ENCODE measurements at places on chromosomes 4 and X. TPM values are rescaled to one million over a fixed set of nuclear protein-coding genes. Genes with fewer than 3 reads are reported as not detected.

- DNase-seq = no peak
Observed at GRCh38 chr4:151573945-151574344, 165.0 kb downstream of the FHIP1A start.

ZNF275 gene
- 1.8 TPM for total RNA-seq

DNA sequence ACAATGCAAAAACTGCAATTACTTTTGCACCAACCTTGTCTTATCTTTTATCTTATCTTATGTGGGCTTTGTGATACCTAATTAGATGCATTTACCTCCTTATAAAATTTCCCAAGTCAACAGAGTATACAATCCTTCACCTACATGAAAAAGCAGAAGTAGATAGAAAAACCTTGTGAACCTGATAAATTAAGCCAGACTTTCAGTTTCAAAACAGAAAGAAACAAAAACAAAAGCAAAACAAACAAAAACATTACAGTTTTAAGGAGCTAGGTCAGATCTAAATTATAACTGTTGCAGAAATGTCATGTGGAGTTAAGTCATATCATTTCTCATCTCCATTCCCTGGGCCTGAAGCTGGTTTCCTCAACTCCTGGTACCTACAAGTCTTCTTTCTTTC is 24.9 kb upstream of the CXXC4 start:
- no peak for DNase-seq

DNA sequence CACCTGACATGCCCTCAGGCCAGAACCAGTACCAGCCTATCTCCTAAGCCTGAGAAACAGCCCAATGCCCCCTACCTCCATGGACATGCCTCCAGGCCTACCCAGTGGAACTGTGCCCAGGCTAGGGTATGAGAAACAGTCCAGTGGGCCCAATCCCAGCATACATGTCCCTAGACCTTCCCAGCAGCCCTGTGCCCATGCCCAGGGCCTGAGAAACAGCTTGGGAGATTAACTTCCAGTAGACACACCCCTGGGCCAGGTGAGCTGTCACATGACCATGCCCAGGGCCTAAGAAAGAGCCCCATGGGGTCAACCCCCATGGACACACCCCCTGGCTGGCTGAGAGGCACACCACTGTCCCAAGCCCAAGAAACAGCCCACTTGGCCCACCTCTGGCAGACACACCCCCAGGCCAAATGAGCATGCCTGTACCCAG is 78.8 kb downstream of the CBR4 start:
- DNase-seq = no peak

TRAPPC2 gene
- total RNA-seq = 17.2 TPM

SORCS2 gene
- not detected for total RNA-seq

UGT2B17 gene
- not detected for total RNA-seq

DNA sequence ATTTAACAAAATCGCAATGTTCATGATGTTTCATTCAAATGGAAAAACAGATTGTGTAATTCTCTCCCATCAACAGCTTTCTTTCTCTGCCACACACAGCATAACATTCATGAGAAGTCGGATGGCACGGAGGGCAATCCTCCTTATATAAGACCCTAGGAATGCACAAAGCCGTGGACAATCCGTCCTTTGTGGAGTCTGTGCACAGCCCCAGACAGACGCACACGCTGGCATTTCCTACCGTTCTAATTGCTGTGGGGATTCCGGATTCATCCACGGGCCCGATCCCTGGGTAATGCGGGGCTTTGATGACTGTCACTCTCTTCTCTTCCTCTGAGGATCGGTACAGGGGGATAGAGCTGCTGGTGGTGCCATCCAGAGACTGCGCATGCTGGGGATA is 121.9 kb upstream of the PDLIM3 start:
- peak; percentile 25 for DNase-seq

NCAPG gene
- 74.7 TPM for total RNA-seq

CFAP299 gene
- total RNA-seq = 0.55 TPM

Measured in G401 (cell line).